ENCODE measurements at places on chromosomes 4 and X. TPM values are rescaled to one million over a fixed set of nuclear protein-coding genes. Genes with fewer than 3 reads are reported as not detected.

DUSP21 gene
- not detected for total RNA-seq

HMGB2 gene
- 486 TPM for total RNA-seq

TACC3 gene
- 177 TPM for total RNA-seq

UGT2B17 gene
- not detected for total RNA-seq

ENPEP gene
- 1.1 TPM for total RNA-seq

ZNF157 gene
- total RNA-seq = 0.15 TPM

VCX3A gene
- total RNA-seq = not detected

P2RY4 gene
- 0.34 TPM for total RNA-seq

NR3C2 gene
- total RNA-seq = 0.85 TPM

CLGN gene
- not detected for total RNA-seq

Data from T-helper 1 cell treated with Interleukin-12 subunit alpha and Interleukin-12 subunit beta and Interleukin-4 antibody, amounts not matched to agents 30 ng/mL and 1 ng/mL, for 36 hours (primary cell).